ENCODE measurements at places on chromosomes 4 and X. TPM values are rescaled to one million over a fixed set of nuclear protein-coding genes. Genes with fewer than 3 reads are reported as not detected.

NEK1 gene
- polyA plus RNA-seq: 7.8 TPM

DNA sequence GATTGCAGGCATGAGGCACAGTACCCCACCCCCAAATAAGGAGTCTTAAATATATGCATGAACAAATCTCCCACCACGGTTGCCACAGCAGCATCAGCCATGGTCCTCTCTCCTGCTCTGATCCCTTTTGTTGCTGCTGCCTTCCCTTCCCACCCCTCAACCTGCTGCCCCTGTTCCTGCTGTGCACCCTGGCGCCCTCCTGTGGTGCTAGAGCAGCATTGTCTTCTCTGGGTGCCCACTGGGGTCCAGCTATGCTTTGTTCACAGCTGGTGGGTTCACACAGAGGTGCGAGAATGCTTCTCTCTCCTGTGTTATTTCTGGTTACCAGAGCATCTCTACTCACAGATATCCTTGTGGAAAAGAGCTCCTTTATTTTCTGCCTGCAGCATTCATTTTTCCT is 116.2 kb downstream of the GATB start:
- DNase-seq: no peak

DNA sequence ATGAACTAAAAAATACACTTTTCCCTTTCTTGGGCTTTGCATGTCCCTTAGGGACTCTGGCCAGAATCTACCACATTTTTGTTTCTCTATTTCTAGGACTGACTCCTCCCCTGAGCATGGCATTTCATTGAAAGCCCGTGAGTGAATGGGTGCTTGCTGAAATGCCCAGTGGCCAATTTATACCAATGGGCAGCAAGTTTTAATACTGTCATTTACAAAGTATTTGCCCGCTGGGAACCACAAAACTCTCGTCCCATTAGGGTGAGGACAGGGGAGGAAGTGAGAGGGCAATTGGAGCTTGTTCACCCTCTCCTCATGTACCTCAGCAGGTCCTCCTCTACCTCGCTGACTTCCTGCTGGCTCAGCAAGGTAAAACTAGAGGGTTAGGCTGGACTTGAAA is 1.1 kb downstream of the SRPX2 start:
- DNase-seq: no peak

GRCh38 chrX:148500423-148501385 is at the start of gene AFF2:
AFF2 (plus strand) TSS chrX:148500617; CDS start chrX:148501098, 481 bp downstream.
- no peak for DNase-seq

DNA sequence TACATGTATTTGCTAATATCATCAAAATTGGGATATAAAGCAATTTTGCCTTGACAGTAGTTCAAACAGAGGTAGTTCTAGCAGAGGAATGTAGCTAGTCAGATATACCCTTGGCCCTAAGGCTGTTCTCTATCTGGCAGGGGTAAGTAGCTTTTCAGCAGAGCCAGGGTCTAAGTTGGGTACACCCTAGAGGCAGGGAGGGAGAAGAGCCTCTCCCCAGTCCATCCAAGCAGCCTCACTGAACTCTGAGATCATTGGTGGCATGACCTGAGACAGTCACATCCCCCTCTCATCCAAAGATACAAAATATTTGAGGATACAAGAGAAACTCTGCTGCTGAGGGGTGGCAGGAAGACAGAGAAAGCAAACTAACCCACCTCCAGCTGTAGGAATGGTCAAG is 343.7 kb downstream of the DHX15 start:
- no peak for DNase-seq

All from keratinocyte (primary cell).